ENCODE measurements at places on chromosomes 12 and 14. TPM values are rescaled to one million over a fixed set of nuclear protein-coding genes. Genes with fewer than 3 reads are reported as not detected.

DNA sequence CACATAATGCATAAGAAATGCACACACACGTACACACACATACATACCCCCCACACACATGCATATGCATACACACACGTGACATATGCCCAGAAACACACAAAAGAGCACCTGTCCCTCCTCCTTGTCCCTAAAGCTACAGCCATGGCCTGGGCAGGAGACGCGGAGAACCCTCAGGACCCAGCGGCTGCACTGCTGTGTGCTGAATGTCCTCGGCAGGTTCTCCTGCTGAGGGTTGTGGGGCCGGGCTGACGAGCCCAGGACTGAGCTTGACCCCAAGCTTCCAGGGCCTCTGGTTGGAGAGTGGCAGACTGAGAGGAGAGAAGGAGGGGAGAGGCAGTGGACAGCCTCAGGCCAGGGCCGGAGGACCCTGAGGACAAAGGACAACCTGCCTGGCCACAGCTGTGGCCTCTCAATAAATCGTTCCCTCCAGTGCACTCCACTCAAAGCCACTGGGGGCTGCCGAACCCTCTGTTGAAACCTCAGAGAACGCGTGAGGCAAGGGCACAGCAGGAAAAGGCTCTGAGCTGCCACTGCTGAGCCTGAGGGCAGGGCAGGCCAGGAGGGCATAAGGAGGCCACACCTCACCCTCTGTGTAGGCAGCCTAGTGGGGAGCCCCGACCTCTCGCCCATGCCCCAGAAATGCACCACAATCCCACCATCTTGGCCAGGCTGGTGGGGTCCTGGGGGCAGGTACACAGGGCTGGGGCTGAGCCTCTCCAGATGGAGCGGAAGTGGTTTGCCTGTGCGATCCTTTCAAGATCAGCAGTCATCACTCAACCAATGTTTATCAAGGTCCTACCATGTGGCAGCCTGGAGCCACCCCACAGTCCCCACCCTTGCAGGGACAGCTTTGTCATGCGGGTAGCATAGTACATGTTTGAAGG, 3.1 kb downstream of the CACNA2D4 start:
- no peak for DNase-seq

DNA sequence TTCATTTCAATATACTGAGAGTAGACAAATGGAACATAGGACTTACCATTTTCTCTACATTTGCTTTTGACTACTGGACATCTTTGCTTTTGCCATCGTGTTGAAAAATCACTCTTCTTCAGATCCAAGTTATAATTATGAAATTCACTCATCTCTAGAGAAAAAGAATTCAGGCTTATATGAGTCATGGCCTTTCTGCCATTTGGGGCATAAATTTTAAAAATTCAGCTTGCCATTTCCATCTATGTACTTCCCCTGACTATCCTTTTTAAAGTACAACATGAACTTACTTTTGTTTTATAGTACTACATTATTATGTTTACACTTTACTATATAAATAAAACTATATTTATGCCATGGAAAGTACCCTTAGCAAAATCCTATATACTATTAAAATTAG, 3.0 kb downstream of the KLRK1 start:
- DNase-seq = no peak

- DNase-seq = no peak
These were observed 73.0 kb downstream of the DNAI7 start for GRCh38 chr12:25121916-25122315.

DNA sequence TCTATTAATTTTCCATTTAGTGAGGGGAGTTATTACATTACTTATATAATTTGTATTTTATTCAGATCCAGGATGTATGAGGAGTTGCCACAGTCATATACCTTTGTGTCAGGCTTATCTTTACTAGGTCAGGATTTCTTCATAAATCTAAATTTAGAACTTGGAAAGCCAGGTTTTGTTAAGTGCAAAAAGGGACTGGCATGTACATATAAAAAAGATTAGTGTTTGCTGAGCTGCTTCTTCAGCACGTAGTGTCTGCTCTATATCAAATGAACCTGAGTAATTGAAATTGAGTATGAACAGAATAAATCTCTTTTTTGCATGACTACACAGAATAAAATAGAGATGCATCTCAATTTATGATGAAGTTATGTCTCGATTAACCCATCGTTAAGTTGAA, 157.4 kb downstream of the NUBPL start:
- no peak for DNase-seq

- peak; percentile 31 for DNase-seq
These were observed 140.0 kb downstream of the DAD1 start for GRCh38 chr14:22448905-22449599.

GRCh38 chr12:122732170-122732569, 1.5 kb upstream of the HCAR1 start:
- DNase-seq = no peak

DNA sequence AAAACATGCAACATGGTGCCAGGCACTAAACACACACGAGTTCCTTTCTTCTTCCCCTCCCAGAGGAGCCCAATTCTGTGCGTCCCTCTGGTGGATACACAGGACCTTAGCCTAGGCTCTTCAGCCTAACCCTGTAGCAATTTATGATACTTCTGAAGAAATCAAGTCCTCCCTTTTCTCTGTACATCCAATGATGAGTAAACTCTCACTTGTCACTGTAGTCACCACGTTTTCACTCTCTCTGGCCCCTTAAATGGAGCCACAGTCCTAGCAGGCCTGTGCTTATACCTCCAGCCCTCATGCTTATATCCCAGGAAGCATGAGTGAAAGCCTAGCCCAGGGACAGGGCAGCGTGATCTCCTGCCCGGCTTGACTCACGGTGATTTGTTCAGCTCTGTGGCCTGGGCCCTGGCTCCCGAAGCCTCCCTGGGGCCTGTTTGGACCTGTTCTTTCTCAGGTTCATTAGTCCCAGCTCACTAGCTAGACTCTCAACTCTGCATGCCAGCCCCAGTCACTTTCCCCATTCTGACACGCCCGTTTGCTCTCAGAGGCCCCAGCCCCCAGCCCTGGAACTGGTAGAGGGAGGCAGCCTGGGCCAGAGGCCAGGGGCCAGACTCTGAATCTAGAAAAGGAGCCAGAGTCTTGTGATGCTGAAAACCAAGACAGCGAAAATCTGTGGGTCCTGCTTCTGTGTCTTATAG, 24.1 kb upstream of the PLEKHG3 start:
- DNase-seq = no peak

GRCh38 chr12:15886372-15887042, 4.3 kb downstream of the STRAP start:
- DNase-seq = no peak

- no peak for DNase-seq
These were observed 557.7 kb downstream of the TRHDE start for GRCh38 chr12:72829838-72830237.

GRCh38 chr12:115632308-115632707, 645.2 kb downstream of the MED13L start:
- DNase-seq = no peak

DNA sequence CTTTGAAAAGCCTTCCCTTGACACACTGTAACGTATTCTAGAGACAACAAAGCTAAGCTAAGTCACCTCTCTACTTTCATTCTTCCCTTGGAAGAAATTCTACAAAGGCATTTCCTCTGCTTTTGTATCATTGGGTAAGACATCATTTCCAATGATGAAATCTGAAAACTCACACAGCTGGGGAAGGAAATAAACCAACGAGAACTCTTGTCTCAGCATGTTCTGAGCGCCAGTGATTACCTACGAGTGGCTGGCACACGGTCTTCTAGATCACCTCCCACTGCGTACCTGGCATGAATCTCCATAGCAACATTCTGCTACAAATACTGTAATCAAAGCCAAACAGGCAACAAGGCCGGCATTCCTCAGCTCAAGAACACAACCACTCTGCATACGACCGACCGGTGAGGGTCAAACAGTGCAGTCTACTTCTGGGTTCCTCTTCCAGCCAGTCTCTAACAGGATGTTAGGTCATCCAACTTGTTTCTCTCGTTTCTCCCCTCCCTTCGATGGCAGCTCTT, 7.6 kb downstream of the VPS37B start:
- peak; percentile 98 for DNase-seq

DNA sequence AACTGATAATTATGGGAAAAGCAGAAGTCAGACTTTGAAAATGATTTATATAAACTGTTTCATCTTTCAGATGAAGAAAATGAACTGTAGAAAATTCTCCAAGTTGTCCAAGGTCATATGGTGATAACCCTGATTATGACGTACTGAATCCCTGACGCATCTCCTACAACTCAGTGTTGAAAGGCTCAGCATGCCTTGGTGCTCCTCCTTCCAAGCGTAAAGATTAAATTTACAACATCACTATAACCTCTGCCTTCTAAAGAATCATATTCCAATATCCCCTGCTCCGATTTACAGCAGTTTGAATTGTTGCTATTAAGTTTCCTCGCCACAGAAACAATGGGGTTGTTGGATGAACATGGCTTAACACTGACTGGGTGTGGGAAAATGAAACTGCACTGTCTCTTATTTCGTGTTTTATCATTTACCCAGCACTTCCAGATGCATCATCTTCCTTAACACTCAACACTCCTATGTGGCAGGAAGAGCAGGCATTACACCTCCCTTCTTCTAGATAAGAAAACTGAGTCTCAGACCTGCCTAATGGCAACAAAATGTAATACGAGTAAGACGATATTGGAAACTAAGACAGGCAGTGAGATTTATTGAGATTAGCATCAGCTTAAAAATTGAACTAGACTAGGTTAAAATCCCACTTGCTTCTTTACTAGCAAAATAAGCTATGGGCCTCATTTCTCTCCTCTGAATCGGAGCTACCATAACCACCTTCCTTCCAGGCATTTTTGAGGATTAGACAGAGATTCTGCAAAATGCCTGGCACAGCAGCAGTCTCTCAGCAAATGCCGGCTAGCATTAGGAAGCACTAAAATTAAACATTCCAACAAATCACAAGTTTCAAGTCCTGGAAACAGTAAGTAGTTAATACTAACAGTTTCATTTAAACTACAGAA, 74.2 kb downstream of the PPM1H start:
- no peak for DNase-seq

DNA sequence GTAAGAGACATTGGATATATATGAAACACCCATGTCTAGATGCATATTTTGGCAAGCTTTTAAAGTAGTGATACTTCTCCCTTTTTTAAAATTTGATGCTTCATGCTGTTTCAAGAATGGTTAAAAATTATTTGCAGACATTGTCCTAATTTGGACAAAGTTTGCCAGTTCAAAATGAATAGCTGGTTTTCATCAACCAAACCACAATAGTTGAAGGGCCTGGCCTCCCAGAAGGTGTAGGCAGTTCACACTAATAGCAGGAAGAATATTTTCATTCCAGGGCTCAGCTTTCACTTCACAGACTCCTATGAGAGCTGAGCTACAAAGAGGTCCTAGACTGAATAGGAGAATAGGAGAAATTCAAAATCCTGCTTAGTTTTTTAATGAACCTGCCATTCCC, 78.7 kb downstream of the STXBP6 start:
- DNase-seq = no peak

DNA sequence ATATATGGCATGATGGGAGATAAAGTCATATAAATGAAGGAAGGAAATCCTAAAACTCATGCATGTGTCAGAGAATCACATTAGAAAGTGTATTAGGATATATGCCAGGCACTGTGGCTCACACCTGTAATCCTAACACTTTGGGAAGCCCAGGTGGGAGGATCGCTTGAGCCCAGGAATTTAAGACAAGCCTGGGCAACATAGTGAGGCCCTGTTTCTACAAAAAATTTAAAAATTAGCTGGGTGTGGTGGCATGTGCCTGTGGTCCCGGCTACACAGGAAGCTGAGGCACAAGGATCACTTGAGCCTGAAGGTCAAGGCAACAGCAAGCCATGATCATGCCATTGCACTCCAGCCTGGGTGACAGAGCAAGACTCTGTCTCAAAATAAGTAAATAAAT, 130.3 kb upstream of the ARID2 start:
- no peak for DNase-seq

DNA sequence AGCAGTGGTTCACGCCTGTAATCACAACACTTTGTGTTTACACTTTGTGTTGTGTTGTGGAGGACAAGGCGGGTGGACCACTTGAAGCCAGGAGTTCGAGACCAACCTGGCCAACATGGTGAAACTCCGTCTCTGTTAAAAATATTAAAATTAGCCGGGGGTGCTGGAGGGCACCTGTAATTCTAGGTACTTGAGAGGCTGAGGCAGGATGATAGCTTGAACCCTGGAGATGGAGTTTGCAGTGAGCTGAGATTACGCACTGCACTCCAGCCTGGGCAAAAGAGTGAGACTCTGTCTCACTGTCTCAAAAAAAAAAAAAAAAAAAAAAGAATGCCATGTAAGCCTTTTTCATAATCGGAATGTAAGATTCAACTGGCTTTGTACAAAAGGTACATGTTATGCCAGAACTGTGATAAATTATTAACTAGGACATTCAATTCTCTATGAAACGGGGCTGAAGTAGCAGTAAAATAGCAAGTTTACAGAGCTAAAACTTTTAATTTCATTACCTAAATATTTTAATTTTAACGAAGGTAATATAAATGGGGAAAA, 13.9 kb upstream of the PITPNM2 start:
- DNase-seq = no peak

- DNase-seq = no peak
These were observed 13.2 kb upstream of the SALL2 start for GRCh38 chr14:21539189-21539940.

DNA sequence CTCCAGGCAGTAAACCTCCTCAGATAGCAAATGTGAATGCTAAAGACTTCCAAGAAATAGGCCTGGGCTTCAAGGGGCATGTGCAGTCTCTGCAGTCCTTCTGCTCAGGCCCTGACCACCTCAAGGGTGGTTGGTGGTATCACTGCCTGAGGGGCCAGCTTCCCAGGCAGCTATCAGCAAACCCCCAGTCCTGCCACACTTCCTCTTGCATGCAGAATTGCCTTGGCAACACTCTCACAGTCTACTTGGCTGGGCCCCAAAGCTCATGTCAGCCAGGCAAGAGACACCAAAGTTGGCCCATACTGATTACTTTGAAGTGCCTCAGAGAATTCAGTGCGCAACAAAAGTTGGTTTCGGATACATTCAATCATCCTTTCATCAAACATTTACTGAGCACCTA, 3.5 kb upstream of the ASB8 start:
- DNase-seq = no peak

GRCh38 chr12:117277875-117278274, 83.6 kb downstream of the NOS1 start:
- DNase-seq = no peak

KCNJ8 gene
- 26.2 TPM for total RNA-seq

IL22 gene
- not detected for total RNA-seq

CPM gene
- 34.6 TPM for total RNA-seq

OTOGL gene
- total RNA-seq = 0.33 TPM

ACTR10 gene
- total RNA-seq = 74.5 TPM

PKP2 gene
- 31.9 TPM for total RNA-seq

KRT5 gene
- 0.52 TPM for total RNA-seq

SSPN gene
- 3.3 TPM for total RNA-seq

GSG1 gene
- total RNA-seq = 0.66 TPM

TMTC2 gene
- 20.1 TPM for total RNA-seq

PRPH gene
- total RNA-seq = 9.6 TPM

GNG2 gene
- 6.2 TPM for total RNA-seq
